Body of pancreas (tissue), 4 donors: ENCODE measurements at places on chromosomes 3 and 15. TPM values are rescaled to one million over a fixed set of nuclear protein-coding genes. Genes with fewer than 3 reads are reported as not detected.

Gene THBS1
- total RNA-seq: 398 TPM

Gene GOLGA8Q
- total RNA-seq: 0.26 TPM

Gene ZCWPW2
- total RNA-seq: 1.3 TPM

Gene NCEH1
- 10.1 TPM for total RNA-seq

Gene ALDH1L1
- total RNA-seq: 54.7 TPM

Gene TRH
- total RNA-seq: not detected

Gene UNC13C
- total RNA-seq: not detected

Gene IL5RA
- not detected for total RNA-seq

Gene FBXL22
- total RNA-seq: not detected

DNA sequence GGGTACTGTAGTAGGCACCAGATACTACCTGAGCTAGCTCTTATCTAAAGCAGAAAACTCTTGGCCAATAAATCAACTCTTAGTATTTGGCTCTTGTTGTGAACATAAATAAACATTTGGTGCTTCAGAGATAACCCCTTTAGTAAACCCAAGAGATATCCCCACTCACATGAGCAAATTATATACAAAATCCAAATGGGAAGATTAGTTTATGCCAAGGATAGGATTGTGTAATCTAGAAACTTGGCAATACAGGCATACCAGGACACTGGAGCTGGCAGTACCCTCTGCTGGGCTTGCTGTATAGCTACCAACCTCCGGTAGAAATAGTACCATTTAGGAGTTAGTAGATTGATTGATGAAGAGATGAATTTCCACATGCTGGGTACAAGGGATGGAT lies 127.0 kb downstream of the LIPC start:
- no peak for DNase-seq

DNA sequence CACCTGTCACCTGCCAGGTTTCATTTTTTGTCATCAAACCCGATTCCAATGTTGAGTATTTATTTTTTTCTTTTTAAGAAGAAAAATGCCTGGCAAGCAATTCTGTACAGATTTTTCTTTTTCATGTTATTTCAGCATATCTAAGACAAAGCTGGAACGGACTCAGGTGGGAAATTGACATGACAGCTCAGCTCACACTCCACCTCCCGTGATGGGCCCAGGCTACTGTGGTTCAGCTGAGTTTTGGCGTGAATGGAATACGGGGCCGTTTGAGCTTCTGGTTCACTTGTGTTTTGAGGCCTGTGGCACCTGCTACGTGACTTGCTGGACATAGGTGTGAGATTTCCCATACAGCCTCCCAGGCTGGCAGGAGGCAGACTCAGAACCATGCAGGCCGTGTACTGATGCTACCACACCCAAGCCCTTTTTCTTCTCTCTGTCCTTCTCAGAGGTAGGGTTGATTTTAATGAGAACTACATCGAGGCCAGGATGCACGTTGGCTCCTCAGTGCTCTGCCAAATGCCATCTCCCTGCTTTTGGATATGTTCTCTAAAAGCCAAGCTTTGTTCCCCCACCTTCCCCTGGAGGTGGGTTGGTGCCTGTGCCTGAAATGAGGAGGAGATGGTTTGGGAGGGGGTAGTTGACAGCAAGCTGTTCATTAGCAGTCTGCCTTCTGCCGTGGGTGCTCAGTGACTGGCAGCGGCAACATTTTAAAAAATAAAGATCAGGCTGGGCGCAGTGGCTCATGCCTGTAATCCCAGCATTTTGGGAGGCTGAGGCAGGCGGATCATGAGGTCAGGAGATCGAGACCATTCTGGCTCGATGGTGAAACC lies 48.7 kb downstream of the TRAK1 start:
- no peak for DNase-seq

DNA sequence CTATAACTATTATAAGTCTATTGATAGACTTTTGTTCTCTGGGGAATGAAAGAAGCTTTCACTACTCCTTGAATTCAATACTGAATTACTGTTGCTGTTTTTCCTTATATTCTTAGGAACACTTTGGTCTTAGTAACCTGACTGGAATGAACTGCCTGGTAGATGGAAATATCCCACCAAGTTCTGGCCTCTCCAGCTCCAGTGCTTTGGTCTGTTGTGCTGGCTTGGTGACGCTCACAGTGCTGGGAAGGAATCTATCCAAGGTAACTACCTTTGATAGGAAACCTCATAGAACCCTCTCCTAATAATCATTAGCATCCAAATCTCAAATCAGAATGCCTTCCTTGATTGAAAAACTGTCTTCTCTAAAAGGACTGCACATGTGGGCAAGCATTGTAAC lies 69.1 kb downstream of the GALK2 start:
- no peak for DNase-seq

DNA sequence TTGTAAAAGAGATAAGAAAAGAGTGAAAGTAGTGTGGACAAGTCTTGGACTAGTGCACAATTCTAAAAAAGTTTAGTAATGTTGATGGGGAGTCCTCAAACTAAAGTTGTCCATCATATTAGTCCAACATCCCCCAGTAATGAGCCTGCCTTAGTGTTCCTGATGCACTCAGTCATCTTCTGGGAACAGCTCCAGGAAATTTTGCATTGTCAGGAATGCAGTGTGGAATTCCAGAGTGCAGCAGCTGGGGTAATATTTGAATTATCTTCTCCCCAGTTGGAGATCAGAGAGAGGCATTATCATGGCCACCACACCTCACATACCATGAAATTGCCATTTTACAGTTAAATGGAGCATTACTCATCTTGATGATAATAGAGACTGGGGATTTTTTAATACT lies 528.8 kb upstream of the NAALADL2 start:
- DNase-seq: no peak

GRCh38 chr3:119497820-119498185 lies 544 bp upstream of the TIMMDC1 start:
- DNase-seq: peak; percentile 48

DNA sequence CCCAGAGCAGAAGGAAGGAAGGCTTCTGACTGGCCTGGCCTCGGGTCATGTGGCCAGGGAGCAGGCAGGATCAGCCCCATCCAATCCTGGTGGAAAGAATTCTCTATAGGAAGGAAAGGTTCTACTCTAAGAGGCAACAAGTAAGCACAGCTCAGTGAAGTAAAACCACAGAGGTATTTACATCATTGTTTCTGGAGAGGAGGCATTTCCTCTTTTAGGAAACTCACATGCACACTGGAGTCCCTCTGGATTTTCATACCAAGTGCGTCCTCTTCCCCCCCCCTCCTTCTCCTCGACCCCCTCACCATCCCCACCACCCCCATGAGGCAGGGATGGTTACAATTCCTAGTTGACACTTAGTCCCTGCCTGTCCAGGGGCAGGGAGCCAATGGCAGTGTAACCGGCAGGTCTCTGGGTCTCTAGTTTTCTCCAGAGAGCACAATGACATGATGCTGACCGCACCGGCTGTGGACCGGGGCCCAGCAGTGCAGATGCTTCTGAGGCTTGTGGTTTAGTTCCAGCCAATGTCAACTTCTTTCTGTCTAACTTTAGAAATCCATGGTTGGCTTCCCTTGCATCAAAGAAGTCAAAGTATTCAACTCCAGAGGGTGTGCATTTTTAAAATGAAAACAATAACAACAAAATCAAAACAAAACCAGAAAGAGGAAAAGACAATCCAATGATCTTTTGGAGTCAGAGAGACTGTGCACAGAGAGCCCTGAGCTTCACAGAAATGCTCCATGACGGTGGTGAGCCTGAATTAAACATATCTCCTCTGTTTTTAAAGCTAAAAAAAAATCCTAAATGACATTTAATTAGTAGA lies 230.3 kb upstream of the TLE3 start:
- no peak for DNase-seq

DNA sequence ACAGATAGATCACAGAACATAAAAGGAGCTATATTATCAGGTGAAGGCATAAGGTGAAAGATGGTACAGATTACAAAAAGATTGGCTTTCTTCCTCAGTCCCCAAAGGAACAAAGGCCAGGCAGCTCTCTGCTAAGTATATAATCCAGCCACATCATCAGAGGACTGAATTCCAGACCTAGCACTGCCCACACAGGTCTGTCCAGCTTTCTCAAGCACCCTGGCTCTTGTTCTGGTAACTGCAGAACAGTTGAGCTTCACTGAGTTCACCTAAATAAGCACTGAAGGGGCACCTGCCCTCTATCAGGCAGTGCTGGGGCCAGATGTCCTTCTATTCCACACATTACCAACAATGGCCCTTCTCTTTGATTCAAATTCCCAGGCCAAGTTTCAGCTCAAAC lies 6.3 kb downstream of the DUOXA1 start:
- DNase-seq: no peak

DNA sequence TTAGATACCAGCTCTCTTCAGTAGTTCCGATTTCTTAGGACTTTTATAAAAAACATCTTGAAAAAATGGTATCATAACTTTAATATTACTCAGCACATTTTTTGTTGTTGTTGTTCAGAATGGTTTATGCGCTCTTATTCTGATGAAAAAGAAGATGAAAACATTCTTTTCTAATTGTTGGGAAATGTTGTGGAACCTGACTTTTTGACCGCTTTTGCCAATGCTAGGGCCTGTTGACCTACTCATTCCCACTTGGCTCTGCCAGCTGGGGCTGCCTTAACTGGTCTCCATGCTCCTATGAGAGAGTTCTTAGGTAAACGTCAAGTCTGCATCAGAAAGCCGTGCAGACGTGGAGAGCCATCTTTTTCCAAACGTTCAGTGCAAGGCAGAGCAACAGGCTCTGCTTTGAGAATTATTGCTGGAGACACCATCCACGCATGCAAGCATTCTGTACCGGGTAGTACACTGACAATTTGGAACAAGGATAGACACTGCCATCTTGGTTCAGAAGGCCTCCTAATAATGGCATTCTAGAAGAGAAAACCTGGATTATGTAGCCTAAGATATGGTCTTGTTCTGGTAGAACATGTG lies 176.8 kb downstream of the GHSR start:
- DNase-seq: no peak

DNA sequence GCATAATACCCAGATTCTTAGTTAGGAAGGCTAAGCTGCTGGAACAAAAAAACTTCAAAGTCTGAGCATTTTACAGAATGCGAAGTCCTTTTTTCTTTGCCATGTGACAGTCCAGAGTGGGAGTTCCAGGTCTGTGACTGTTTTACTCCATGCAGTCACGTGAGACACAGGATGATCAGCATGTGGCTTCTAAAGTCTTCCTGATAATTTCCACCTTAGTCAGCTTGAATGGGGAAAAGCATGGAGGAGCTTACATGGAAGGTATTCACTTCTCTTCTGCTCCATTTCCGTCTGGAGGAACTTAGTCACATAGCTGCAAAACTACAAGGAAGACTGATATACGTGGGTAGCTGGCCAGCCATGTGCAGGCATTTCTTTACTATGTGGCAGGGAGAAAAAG lies 1.7 kb downstream of the SNTN start:
- no peak for DNase-seq

DNA sequence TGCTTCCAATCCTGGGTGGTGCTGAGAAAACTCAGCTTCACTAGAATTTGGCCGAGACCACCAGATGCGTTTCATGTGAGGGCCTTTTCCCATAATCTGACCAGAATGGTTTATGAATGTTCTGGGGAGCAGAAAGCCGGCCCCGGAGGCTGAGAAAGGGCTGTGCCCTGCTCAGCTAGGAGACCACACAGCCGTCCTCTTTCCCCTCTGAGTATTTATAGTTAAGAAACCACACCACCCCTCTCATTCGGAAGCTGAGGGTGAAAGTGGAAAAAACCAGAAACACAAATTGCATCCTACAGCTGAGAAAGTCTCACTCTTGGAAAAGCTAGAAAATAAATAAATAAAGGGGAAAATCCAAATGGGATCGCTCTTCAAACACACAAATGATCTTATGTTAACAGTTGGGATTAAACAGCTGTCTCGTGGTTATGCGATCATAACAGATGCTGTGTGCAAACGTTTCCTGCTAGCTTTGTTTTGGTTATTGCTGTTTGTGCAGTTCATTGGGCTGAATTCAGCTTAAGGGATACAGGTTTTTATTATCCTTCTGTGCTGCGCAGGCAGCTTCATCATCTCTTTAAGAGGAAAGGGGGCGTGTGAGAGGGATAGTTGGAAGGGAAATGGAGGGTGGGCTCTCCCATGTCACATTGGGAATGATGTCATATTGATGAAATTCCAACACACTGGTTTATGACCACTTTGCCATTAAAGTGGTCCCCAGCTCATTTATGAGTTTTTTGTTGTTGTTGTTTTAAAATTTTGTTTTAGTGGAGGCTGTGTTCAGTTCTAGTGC lies 1026.2 kb upstream of the NR2F2 start:
- no peak for DNase-seq

GRCh38 chr3:186828340-186828739 lies 14.2 kb upstream of the ADIPOQ start:
- DNase-seq: no peak

- no peak for DNase-seq
These were observed 843 bp downstream of the CHRNA5 start for GRCh38 chr15:78565951-78566774.

DNA sequence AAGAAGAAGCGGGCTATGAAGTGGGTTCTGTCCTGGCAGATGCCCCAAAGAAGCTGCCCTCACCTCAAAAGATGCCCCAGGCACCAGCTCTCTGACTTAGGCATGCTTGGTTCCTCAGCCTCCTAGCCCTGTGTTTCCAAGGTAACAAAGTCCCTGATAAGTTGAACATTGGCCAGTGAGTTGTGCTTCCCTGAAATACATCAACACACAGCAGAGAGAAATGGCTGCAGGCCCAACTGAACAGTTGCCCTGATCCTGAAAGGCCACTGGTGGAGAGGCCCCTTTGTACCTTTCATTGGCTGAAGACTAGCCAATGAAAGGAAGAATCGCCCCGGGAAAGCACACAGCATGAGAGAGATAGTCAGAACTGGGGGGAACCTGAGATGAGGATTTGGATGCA lies 169.9 kb upstream of the CTNNB1 start:
- DNase-seq: no peak

DNA sequence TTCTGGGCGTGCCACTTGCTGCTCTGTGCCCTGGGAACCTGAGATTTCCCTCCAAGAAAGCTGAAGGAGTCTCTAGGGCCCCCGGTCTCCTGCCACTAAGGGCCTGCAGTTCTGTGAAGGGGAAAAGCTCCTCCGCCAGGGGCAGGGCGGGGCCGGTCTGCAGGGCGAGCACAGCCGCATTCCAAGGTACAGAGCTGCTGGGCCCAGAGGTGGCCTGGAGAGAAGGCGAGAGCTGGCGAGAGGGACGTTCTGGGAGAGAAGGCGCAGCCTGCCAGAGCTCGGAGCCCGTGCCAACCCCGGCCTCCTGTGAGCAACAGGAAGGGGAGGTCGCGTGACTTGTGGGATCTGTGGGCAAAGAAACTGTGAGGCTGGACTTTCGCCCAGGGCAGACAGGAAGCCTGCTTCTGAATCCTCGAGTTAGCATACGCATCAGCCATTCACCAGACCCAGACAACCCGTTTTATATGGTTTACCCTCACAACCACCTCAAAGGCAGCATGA lies 500.4 kb downstream of the SHQ1 start:
- peak; percentile 61 for DNase-seq

GRCh38 chr3:65538101-65538500 lies 500.6 kb downstream of the MAGI1 start:
- DNase-seq: no peak

DNA sequence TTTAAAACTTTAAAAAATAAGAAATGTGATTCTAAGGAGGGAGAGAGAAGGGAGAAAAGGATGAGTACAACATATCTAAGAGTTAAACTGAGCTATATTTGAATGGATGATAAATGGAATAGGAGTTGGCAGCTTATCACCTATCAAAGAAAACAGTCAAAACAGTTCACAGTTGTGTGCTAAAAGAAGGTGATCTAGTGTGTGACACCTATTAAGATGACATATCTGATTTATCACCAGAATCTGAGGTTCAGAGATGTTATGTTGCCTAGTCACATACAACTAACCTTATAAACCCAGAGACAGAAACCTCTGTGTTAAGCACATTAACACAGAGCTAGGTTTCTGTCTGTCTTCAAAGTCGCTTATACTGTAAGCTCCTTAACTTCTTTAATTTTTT lies 3.0 kb downstream of the ATP13A3 start:
- DNase-seq: no peak

GRCh38 chr15:70875001-70875782 lies 17.0 kb downstream of the THAP10 start:
- no peak for DNase-seq
